ENCODE measurements at places on chromosomes 6 and 20.

- no peak for DNase-seq
Observed at GRCh38 chr6:12178521-12178920, 111.6 kb upstream of the EDN1 start.

DNA sequence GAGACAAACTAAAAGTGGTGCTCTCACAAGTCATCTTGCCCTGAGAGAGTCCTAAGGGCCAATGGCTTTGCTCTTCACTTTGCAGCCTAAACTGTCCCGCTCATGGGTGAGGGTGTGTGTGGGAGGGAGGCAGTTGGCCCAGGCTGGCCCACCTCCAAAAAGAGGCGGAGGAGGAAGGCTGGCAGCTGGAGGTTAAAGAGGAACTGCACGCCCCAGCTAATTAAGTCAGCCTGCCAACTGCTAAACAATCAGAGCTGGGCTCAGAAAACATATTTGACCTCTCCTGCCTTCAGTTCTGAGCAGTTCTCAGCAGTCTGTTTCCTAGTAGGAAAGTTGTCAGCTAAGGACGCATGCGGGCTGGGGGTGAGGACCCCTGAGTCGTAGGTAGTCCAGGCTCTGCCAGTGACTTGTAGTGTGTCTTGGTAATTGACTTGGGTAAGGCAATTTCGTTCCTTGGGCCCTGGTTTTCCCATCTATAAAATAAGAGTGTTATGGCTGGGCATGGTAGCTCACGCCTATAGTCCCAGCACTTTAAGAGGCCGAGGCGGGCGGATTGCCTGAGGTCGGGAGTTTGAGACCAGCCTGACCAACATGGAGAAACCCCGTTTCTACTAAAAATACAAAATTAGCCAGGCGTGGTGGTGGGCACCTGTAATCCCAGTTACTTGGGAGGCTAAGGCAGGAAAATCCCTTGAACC lies 17.0 kb downstream of the GSS start:
- no peak for DNase-seq

GRCh38 chr6:33995309-33996119 lies 150.4 kb downstream of the GRM4 start:
- peak; percentile 25 for DNase-seq

- DNase-seq = no peak
Observed at GRCh38 chr20:7085467-7085866, 318.0 kb downstream of the BMP2 start.

Measured in activated effector memory CD4-positive, alpha-beta T cell treated with anti-CD3 and anti-CD28 coated beads, Interleukin-2, amount 50 U/mL, for 16 hours (primary cell).